ENCODE measurements at places on chromosomes 5 and 9.

DNA sequence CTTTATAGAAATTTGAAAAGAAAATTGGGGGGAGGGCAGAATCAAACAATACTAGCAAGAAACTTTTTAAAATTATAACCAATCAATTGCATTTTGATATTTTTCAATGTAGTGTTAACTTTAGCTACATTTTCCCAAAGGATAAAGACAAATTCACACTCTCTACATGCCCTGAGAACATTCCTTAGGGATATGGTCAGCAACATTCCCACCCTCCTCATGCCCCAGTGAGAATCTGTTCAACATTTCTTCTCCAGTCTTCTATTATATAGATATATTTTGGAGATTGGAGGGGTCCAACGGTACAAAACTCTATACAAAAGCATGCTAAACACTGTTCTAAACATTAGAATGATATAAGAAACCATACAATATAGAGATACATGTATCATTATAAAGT lies 11.6 kb upstream of the PRR16 start:
- DNase-seq: no peak

GRCh38 chr5:1946776-1947175 lies 64.1 kb upstream of the IRX4 start:
- DNase-seq: no peak

GRCh38 chr9:16368237-16369087 lies 502.0 kb downstream of the BNC2 start:
- no peak for DNase-seq

DNA sequence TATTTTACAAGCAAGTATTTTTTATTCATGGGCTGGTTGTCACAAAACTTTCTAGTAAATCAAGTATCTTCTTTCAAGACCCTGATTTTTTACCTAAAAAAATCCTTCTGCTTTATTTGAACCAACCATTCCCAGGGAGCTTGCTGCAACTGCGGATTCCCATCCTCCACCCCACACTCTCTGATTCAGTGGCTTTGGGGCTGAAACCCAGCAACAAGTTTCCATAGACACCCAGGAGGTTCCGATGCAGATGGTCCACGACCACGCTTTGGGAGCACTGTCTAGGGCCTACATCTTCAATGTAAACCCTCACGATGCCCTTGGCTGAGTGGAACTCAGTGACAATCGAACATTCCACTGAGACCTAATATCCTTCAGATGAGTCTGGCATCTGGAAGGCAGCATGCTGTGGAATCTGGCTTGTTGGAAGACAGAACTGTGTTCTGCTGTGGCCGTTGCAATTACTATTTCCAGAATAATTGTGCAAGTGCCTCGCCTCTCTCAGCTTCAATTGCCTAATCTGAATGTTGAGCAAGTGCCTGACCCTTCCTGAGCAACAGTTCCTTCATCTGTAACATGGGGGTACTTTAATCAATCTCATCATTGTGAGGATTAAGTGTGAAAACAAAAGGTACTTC lies 105.1 kb downstream of the INSYN2B start:
- DNase-seq: no peak

Data from germinal center (tissue), 1 donor.